Hippocampal formation (tissue), 2 donors: ENCODE measurements at places on chromosomes 6 and 20.
A peak's percentile ranks its signal among the peaks of the same experiment; 100 is the strongest.

DNA sequence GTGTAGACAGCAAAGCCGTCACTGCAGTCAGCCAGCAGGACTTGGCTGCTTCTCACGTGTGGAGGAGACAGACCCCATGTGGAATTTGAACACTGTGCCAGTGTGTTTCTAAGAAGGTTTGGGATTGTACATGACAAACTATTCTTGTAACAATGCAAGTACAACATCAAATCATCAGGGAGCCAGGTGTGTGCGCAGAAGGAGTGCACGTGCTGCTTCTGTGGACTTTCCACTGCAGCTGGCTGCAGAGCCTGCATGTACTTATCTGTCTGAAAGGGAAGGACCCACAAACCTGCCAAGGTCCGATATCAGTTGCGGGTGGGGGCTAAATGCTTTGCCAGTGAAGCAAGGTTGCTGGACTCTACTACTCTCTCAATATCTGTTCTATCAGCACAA lies 211.6 kb downstream of the WDR27 start:
- DNase-seq = no peak

DNA sequence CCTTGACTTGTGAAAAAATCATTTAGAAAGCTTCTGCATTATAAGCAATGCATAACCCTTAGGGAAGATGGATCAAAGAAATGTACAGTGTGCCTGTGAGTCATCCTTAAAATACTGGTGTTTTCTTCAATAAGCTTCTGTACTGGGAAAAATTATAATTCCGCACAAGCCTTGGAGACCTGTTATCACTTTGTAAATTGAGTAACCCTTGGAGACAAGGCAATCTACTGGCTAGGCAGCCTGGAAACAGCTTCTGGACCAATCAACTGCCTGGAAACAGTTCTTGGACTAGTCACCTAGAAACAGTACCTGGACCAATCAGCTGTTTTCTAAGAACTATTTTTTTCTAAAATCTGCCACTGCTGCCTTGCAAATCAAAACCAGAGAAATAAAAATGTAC lies 25.8 kb upstream of the RNGTT start:
- DNase-seq = no peak

DNA sequence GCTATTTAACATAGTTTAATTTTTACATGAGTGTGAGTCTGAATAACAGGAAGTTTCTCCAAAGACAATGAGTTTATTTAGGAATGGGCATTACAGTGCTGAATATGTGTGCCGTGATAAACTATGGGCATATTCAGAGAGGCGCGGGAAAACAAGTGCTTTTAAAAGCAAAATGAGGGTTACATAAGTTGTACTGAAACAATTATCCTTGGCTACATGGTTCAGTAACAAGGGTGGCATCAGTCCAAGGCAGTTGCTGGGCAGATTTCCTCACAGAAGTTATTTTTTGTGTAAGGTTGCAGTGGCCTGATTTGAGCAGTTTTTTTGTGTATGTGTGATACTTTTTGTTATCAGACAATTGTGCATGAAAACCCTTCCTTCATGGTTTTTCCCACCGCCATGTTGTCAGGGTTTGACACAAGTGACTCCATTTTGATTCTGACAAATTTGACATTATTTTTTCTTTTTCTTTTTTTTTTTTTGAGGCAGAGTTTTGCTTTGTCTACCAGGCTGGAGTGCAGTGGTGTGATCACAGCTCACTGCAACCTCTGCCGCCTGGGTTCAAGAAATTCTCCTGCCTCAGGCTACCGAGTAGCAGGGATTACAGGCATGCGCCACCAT lies 22.3 kb upstream of the PXDC1 start:
- no peak for DNase-seq

- DNase-seq = no peak
Measured at GRCh38 chr20:22583773-22584521, 425 bp downstream of the FOXA2 start.

- no peak for DNase-seq
Measured at GRCh38 chr6:19669206-19669605, 168.0 kb upstream of the ID4 start.

DNA sequence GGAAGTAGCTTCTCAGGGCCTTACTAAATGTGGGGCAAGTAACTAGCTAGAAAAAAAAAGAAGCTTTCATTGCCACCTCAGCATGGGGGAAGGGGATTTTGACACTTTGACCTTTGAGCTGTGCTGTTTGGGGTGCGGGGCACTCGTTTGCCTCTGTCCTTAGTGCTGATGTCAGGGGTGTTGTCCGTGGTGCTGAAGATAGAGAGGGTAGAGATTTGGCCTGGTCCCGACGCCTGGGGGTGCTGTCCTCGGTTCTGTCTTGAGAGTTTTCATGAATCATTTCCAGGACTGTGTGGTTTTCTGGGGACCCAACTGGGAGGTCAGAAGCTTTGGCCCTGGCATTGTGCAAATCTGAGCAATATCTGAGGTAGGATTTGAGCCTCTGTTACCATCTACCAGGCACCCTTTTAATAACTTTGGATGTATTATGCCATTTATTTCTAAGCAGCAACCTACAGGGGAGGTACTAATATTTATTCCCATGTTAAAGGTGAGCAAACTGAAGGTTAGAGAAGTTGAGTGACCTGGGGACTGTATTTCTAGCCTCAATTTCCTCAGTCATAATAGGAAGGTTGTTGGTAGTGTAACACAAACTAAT lies 78.0 kb downstream of the DLGAP4 start:
- DNase-seq = no peak

DNA sequence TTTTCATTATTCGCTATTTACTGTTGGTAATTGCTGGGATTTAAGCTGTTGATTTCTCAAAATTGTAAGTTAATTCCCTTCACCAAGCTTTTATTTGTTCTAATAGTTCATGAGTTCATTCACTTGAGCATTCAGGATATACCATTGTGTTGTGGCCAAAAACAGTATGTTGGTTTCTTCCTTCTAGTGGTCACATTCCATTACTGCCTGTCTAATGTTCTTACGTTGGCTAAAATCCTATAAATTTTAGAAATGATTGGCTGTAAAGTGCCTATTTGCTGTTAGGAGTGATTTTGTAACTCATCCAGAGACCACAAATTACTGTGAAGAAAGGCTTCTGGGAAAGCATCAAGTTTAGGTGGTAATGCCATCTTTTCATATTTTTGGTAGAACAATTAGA lies 76.3 kb downstream of the FARS2 start:
- no peak for DNase-seq

DNA sequence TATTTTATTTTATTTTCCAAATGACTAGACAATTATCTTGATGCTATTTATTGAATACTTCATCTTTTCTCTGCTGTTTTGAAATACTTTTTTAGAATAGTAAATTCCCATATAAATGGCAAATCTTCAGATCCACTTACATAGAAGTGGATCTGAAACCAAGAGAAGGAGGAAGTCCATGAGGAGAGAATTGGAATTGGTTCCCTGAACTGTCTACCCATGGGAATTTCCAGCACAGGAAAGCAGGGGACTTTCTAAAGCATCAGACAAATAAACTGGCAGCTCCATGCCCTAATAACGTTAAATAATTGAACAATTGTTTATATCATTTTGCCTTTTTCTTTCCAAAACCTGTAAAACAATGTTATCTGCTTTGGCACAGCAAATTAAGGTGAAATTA lies 47.1 kb upstream of the PNRC1 start:
- DNase-seq = no peak

DNA sequence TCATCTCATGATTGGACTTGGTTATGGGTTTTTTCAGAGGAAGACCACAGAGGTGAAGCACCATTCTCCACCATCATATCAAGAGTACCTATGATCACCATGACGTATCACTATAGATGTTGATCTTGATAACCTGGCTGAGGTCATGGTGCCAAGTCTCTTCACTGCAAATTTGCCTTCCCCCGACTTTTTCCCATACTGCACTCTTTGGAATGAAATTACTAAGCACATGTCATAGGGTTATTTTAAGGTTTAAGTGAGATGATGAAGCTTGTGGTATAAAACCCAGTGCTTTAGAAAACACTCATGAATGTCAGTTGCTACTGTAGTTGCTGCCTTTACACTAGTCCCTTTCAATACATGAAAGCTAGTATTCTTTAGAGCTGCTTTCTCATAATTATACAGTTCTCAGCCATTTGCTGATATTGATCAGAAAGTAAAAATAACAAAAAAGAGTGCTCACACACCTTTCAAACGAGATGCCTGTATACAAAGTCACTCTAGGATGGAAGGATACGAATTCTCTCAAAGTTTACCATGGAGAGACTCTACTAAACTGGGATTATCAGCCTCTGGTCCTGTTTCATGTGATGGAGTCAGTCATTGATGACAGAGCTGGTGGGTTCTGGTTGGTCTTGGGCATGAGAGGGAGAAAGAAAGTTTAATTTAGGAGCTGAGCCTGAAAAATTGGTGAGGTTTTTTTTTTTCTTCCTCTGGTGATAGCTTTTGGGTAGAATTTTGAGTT lies 228.1 kb downstream of the PRL start:
- no peak for DNase-seq

GRCh38 chr6:136582711-136583471 lies 32.7 kb upstream of the MAP7 start:
- DNase-seq = peak; percentile 12

DNA sequence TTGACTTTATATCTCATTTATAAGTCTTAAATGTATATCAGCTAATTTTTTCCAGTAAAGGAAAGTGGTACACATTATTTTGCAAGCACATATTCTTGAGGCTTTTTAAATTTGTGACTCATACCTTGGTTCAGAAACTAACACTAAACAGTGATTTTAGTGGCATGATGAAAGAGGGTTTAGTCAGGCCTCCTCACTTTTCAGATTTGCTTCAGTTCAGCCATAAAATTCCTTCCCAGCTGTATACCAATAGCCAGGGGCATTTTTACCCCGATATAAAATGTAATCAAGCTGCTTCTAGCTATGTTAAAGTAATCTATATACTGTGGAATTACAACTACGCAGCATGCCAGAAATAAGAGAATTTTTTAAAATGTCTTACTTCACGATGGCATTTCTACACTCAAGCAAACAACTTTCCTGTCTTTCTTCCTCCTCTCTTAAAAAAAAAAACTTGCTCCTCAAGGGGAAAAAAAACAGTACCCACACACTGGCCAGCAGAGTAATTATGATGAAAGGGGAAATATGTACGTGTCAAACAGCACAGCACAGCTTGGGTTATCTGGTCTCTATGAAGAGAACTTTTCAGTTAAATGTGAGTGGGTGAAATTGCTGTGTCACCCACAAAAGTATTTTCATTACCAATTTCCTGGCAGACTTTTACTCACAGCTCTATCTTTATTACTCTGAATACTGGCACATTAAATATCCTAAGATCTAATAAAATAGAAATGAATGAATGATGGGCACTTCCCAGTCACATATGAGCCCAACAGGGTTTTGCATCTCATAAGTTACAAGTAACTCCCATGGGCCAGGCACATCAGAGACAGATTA lies 244.8 kb upstream of the TENT5A start:
- DNase-seq = no peak

DNA sequence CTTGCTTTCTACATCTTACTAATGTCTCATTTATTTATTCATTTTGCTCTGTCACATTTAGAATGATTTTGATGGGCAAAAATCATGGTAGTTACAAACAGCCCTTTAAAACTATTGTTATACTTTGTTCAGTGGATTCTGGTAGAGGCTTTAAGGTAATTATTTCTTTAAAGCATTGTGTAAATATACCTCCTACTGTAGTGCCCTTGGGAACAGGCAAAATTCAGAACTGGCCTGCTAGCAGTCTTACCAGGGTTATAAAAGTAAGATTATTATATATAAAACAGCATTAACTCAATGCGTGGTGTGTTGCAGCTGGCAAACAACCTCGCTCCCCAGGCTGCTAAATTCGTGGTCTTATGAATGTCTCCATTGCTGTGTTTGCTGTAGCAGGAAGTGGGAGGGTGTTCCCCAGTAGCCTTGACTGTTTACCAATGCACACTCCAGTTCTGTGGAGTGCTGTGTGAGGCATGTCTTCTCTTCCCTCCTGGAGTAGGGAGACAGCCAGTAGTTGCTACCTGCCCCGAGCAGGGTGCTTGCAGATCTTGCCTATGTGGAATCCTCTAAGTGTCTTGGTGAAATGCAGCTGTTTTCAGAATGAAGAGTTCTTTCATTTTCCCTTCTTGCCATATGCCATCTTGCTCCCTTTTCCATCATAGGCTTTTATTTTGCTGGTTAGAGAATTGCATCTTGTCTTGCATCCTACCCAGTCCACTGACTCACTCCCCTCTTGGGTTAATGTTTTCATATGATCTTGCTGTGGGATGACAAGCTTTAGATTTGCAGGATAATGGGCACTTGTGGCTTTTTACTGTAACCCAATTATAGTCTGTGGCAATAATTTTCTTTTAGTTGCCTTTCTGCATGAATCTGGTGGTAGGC lies 45.3 kb downstream of the IGF2R start:
- no peak for DNase-seq

DNA sequence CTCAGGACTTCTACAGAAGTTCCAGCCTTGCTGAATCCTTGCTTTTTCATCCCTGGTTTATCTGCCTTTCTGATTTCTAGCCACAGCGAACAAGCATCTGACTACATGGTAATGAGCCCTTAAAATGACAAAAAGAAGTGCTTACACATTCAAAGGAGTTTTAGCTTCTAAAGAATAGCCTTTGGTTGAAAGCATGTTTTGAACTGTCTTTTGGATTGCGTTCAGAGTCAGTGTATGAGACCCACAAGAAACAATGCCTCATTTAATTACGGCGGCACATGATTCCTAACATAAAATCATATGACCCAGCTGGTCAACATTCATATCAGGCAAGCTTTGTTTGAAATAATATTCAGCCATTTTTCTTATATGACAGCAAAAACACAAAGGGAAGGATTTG lies 784.2 kb downstream of the KIF16B start:
- DNase-seq = peak; percentile 68

DNA sequence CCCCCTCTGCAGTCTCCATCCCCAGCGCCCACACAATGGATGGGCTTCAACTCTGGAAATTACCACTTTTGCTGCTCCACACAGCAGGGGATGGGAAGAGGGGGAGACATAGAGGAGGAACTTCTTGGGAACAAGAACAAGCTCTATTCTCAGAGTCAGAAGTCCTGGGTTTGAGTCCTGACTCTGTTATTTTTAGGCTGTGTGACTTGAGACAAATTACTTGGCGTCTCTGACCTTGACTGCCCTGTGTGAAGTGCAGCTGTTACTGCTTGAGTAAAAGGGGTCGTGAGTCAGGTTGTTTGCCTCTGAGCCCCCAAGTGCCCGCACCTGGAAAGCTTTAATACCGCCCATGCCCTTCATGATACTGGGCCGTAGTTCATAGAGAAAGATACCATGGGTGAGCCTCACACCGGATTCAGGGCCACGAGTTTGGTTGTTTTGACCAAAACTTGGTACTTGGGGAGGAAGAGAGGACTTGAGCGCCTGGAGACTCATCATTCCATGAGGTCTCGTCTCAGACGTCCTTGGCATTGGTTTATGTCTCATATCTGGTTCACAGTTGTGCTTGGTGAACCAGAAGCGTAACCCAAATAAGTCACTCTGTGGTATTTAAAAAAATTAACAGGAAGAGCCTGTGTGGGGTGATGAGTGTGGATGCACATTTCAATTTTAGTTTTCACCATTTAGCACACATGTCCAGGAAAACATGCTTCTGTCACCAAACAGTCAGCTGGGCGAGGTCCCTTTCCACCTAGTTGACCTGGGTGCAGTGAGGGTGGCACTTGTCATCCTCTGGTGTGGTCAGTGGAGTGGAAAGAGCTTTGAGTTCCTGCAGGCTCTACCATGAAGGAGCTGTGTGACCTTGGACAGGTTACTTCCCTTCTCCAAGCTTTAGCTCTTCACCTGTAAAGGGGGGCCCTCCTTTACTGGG lies 75.6 kb downstream of the CDC5L start:
- DNase-seq = no peak

- no peak for DNase-seq
Measured at GRCh38 chr20:11331096-11331495, 586.6 kb upstream of the BTBD3 start.
